ENCODE measurements at places on chromosomes 3 and 15. TPM values are rescaled to one million over a fixed set of nuclear protein-coding genes. Genes with fewer than 3 reads are reported as not detected.

EAF1 gene
- 15.2 TPM for total RNA-seq

CISH gene
- total RNA-seq = 31.0 TPM

HTR3E gene
- total RNA-seq = not detected

GRK7 gene
- not detected for total RNA-seq
